ENCODE measurements at places on chromosomes 5 and 9.

DNA sequence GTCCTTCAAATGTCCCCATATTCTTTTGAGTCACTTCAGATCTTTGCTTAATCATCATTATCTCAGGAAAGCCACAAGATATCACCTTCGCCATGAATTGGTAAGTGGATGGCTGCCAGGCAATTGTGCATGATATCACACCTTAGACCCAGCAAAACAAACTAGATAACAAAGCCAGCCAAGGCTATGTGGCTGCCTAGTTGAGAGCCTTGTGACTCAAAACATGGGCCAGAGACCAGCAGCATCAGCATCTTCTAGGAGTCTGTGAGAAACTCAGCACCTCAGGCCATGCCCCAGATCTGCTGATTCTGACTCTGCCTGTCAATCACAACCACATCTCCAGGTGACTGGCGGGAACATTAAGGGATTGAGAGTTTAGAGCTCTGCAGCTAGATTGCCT lies 82.8 kb downstream of the SLIT3 start:
- DNase-seq: no peak

DNA sequence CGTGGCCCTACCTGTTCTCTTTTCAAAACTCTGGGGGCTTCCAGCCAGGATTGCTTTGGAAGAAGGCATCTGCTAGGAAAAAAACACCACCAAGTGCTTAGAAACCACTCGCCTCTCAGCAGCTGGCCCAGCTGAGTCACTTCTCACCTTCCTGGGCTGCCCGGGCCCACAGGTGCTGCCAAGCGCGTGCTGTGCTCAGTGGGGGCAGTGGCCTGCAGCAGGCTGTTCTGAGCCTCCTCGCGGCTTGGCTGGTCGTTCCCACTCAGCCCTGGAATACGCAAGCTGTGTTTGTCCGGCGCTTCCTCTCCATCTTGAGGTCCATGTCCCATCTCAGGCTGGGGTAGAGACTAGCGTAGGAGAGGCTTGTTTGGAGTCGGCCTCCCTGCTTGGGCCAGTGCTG lies 102.5 kb upstream of the FCN2 start:
- DNase-seq: no peak

- DNase-seq: no peak
Observed at GRCh38 chr5:170643591-170643990, 139.8 kb downstream of the KCNIP1 start.

DNA sequence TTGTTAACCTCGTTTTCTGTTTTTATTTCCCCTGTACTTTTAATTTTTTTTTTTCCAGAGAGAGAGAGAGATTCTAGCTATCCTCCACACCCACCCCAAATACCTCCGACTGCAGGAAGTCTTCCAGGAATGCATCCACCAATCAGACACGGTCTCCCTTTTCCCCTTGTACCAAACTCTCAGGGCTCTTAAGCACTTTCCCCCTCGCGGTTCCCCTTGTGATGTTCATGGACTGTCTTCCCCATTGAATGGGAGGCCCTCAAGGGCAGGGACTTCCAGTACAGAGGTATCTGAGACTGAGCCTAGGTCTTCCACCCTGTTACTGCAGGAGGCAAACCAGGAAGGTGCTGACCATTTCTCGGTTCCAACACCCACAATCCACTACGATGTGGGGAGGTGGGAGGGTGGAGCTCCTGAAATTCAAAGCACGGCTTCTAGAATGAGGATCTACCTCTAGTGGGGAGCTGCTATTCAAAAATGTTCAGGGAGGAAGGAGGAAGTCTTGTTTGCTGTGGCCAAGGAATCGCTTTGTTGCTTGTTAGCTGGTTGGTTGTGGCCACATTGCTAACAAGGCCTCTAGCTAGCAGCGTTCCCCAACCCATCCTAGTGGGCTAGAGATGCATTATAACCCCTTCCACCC lies 37.5 kb upstream of the PTGS1 start:
- peak; percentile 8 for DNase-seq

DNA sequence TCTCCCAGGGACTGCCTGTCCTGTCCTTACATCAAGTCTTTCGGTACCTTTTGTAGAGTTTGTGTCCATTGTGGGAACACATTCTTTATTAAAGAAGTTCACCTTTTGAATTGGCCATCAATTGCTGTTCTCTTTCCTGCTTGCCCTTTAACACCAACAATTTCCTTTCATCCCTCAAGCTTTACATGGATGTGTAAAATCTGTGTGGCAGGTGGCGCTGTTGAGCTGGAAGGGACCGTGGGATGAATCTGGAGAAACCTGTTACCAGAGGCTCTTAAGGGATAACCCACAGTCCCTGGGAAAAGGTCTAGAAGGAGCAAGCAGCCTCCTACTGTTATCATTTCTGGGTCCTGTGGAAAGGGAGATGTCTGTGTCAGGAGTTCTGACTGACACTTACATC lies 7.9 kb upstream of the ZFP62 start:
- DNase-seq: peak; percentile 79

DNA sequence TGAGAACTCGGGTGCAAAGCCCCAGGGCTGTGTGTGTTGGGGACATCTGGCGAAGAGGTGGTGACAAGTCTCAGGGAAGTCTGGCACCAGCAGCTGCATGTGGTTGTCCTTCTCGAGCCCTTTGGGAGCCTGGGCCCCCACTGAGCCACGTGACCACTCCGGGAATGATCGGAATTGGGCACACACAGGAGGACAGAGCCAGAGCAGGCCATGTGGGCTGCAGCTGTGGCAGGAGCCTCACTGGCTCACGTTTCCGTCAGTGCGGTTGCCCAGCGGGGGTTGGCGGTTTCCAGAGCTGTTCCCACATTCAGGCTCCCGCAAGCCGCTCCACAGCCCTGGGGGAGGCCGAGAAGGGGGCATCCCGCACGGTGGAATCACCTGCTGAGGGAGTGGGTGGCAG lies 6.8 kb upstream of the CEL start:
- no peak for DNase-seq

All from inflammatory macrophage treated with lipopolysaccharide for 4 hours (primary cell).